Diencephalon (tissue), 1 donor: ENCODE measurements at places on chromosomes 6 and 20. TPM values are rescaled to one million over a fixed set of nuclear protein-coding genes. Genes with fewer than 3 reads are reported as not detected.

Gene SPATS1
- total RNA-seq: 1.2 TPM

Gene RNF144B
- 6.0 TPM for total RNA-seq

Gene GLP1R
- 1.6 TPM for total RNA-seq

Gene GCNT2
- total RNA-seq: 21.7 TPM

Gene SIRPA
- 15.7 TPM for total RNA-seq

Gene CDSN
- not detected for total RNA-seq

Gene HLA-DQB1
- total RNA-seq: 4.4 TPM

Gene ULBP1
- 0.23 TPM for total RNA-seq

Gene MLN
- total RNA-seq: not detected

Gene PIGU
- total RNA-seq: 22.8 TPM

Gene ANKS1A
- 30.9 TPM for total RNA-seq

Gene MCHR2
- total RNA-seq: 1.6 TPM

Gene MAP1LC3A
- 64.6 TPM for total RNA-seq

Gene PDYN
- 35.5 TPM for total RNA-seq

Gene PKHD1
- total RNA-seq: under 0.01 TPM

Gene C6orf58
- 1.2 TPM for total RNA-seq

Gene MACROD2
- total RNA-seq: 43.1 TPM

Gene OR2J3
- total RNA-seq: not detected

Gene PRDM1
- 1.8 TPM for total RNA-seq

Gene LHFPL5
- total RNA-seq: 2.1 TPM

Gene GPR6
- 12.2 TPM for total RNA-seq

Gene CRYBG1
- 1.6 TPM for total RNA-seq

Gene SLC26A8
- total RNA-seq: 9.0 TPM

Gene WFDC9
- total RNA-seq: not detected

Gene STMND1
- 0.92 TPM for total RNA-seq

Gene PYGB
- 100 TPM for total RNA-seq

Gene LTB
- 0.46 TPM for total RNA-seq

Gene SLX4IP
- total RNA-seq: 11.8 TPM

Gene OR2B6
- total RNA-seq: not detected

Gene OR2H2
- total RNA-seq: not detected

Gene SRXN1
- 19.1 TPM for total RNA-seq

Gene DLK2
- total RNA-seq: 8.3 TPM

Gene LY6G5C
- 2.5 TPM for total RNA-seq

Gene FAM184A
- 40.8 TPM for total RNA-seq

Gene SNAP25
- 162 TPM for total RNA-seq

Gene RAET1E
- not detected for total RNA-seq

Gene SLC22A3
- 3.9 TPM for total RNA-seq

Gene SAPCD1
- total RNA-seq: 2.1 TPM

Gene ULBP2
- total RNA-seq: 2.1 TPM

Gene CRNKL1
- total RNA-seq: 47.1 TPM

Gene MYH7B
- 0.46 TPM for total RNA-seq

Gene TGM3
- total RNA-seq: 0.46 TPM

Gene FKBP1C
- total RNA-seq: 0.69 TPM

Gene PRSS16
- total RNA-seq: not detected

Gene NHSL1
- total RNA-seq: 24.0 TPM

Gene DEFB132
- not detected for total RNA-seq

Gene MDFI
- 21.7 TPM for total RNA-seq

Gene PTPRA
- total RNA-seq: 175 TPM

Gene GPR63
- total RNA-seq: 14.3 TPM

Gene MPIG6B
- not detected for total RNA-seq

Gene SNX5
- 81.0 TPM for total RNA-seq

Gene RIMS4
- total RNA-seq: 48.2 TPM

Gene SLC4A11
- total RNA-seq: not detected

Gene PNLDC1
- 0.23 TPM for total RNA-seq

Gene SLC12A5
- 113 TPM for total RNA-seq

Gene TTK
- total RNA-seq: 10.1 TPM

Gene LRRC1
- 12.5 TPM for total RNA-seq

Gene MUCL3
- total RNA-seq: not detected

Gene SRC
- 30.2 TPM for total RNA-seq
